ENCODE measurements at places on chromosomes 6 and 20.

DNA sequence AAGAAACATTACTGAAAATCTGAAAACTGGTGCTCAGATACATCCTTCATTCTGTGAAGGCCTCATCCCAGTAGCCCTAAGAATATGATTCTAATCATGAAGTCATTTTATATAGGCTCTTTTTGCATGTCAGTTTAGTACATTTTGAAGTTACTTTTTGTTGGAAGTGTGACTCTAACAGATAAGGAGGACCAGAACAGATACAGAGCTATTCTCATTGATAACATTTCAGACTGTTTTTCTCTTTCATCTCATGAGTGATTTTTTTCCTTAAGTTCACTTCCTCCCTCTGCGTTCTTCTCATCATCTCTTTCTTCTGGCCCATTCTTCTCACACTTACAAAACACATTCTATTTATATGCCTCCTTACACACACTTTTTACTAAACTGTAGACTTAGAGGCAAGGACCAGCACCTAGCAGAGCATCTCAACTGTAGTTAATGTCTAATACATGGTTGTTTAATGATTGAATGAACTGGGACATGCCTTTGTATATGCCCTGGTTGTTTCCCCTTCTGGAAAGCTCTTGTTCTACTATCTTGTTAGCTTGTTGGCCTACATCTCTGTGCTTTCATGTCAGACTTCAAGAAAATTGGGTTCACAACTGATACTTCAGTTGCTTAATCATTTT lies 8.7 kb downstream of the CTNNBL1 start:
- DNase-seq: no peak

GRCh38 chr6:5619249-5619648 lies 357.9 kb downstream of the FARS2 start:
- no peak for DNase-seq

- DNase-seq: no peak
Measured at GRCh38 chr20:51034476-51034875, 11.6 kb upstream of the KCNG1 start.

DNA sequence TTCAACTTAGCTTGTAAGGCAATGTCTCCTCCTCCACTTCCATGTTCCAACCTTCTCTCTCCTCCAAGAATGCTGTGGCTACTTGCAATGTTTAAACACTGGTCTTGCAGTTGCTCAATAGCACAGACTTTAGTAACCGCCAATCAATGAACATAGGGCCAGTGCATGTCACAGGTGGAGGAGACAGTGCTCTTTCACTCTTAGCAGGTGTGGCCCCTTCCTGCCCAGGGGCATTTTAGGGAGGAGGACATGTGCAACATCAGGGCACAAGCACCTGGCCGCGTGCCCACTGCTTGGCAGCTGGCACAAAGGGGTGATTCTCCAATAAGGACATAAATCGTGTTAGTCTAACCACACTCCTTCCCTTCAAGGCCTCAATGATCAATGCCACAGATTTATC lies 41.3 kb downstream of the ADGRF1 start:
- no peak for DNase-seq

DNA sequence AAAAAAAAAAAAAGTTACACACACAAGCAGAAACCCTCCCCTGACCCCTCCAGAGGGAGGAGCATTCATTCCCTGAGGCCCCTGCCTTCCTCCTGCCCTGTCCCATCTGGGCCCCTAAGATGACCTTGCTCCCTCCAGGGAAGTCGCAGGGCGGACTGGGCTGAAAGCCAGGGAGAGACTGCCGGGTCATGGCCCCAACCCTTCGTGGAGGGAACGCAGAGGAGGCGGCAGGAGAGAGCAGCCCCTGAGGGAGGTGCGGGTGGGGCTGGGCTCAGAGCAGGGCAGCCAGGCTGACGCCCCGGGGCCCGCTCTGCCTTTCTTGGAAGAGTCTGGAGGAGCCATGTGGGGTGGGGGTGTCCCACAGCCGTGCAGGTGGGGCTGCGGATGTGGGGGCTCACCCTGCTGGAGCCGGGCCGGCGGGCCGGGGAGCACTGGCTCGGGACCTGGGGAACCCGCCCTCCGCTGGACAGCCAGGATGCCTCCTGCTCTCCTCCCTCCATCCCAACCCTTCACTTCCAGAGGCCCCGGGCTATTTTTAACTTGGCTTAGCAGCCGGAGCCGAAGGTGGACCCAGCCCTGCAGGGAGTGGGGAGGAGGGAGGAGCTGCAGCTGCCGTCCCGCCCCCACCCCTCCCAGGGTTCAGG lies 15.0 kb upstream of the ABHD16B start:
- DNase-seq: peak; percentile 70

- DNase-seq: no peak
Measured at GRCh38 chr6:152952045-152952444, 30.8 kb downstream of the FBXO5 start.

- DNase-seq: no peak
Measured at GRCh38 chr20:54070187-54070987, at the start of gene BCAS1. BCAS1 (minus strand) TSS chr20:54070594; CDS start chr20:54058718, 11,876 bp downstream.

- no peak for DNase-seq
Measured at GRCh38 chr6:69732640-69733039, 64.2 kb downstream of the LMBRD1 start.

GRCh38 chr6:117227245-117227962 lies 38.0 kb upstream of the VGLL2 start:
- no peak for DNase-seq

- DNase-seq: no peak
Measured at GRCh38 chr20:47400685-47401084, 44.2 kb upstream of the ZMYND8 start.

GRCh38 chr6:29232725-29233124 lies 62.0 kb downstream of the OR2J2 start:
- no peak for DNase-seq

GRCh38 chr20:44720997-44721784 lies 6.0 kb downstream of the CCN5 start:
- no peak for DNase-seq

- no peak for DNase-seq
Measured at GRCh38 chr6:102389994-102390393, 996.5 kb downstream of the GRIK2 start.

DNA sequence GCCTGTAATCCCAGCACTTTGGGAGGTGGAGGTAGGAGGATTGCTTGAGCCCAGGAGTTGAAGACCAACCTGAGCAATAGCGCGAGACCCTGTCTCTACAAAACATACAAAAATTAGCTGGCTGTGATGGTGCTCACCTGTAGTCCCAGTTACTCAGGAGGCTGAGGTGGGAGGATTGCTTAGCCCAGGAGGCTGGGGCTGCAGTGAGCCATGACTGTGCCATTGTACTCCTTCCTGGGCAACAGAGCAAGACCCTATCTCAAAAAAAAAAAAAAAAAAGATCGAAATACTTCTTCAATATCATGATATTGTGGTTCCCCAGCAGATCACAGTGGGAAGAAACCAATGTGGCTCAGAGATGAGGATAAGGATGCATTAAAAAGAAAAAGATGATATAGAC lies 47.6 kb downstream of the SOBP start:
- DNase-seq: no peak

DNA sequence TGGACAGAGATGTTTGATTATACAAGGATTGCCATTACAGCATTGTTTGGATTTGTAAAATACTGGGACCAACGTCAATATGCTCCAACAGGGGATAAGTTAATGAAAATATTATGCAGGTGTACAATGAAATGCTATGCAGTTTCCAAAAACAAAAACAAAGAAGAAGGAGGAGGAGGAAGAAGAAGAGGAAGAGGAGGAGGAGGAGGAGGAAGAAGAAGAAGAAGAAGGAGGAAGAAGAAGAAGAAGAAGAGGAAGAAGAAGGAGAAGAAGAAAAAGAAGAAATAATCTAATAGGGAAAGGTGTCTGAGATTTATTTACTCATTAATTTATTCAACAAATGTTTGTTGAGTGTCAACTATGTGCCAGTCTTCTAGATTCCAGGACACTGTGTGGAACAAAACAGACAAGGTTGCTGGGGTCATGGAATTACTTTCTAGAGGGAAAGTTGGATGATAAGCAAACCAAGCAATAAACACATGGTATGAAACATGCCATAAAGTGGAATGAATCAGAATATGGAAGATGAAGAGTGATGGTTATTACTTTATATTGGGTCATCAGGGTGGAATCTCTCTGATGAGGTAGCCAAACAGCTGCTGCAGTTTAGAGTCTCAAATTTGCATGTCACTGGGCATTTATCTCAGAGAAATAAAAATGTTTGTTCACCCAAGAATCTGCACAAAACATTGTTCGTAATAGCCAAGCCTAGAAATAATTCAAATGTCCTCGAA lies 6.3 kb upstream of the TRIM27 start:
- DNase-seq: no peak

- no peak for DNase-seq
Measured at GRCh38 chr20:1327241-1327653, 1.7 kb downstream of the SDCBP2 start.

- DNase-seq: no peak
Measured at GRCh38 chr6:79158856-79159516, 75.5 kb downstream of the HMGN3 start.

GRCh38 chr20:50398821-50399554 lies 111.2 kb upstream of the PTPN1 start:
- DNase-seq: no peak

- DNase-seq: no peak
Measured at GRCh38 chr6:72212686-72213085, 326.3 kb downstream of the RIMS1 start.

DNA sequence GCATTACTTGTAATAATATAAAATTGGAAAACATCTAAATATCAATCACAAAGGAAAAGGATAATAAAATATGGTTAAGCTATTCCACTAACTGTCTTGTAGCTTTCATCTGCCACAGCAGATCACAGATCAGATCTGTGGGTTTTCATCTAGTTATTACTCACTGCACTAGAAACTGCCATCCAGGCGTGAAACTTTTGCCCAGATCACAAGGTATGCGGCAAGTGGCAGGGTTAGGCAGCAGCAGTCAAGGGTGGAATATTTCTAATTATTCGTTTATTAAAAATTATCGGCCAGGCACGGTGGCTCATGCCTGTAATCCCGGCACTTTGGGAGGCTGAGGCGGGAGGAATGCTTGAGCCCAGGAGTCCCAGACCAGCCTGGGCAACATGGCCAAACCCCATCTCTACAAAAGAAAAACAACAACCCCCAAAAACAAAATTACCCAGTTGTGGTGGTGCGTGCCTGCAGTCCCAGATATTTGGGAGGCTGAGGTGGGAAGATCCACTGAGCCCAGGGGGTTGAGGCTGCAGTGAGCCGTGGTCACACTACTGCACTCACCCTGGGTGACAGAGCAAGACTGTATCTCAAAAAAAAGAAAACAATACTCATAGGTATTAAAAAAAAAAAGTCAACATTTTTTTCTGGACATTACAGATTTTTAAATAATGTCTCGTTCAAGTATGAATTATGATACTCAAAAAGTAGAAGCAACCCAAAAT lies 32.1 kb downstream of the BEND3 start:
- no peak for DNase-seq

DNA sequence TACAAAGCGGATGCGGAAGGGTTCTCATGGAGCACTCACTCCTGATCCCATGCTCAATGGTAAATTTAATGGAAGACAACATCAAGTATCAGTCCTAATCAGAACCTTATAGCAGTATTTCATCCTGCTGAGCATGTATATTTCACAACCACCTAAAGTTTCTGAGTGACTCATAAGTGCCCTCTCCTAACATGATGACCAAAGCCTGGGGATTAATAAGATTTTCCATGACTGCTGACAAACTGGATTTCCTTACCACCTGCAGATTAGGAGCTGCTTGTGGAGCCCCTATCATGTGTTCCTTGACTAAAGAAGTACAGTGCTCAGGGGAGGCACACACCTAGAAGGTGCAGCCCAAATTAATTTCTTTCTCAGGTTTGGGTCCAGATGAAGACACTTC lies 112.8 kb downstream of the INSM1 start:
- DNase-seq: no peak

- DNase-seq: peak; percentile 52
Measured at GRCh38 chr20:45111799-45112471, 3.0 kb downstream of the WFDC5 start.

GRCh38 chr6:6694825-6695624 lies 106.5 kb downstream of the LY86 start:
- peak; percentile 63 for DNase-seq

GRCh38 chr20:33830371-33830770 lies 19.2 kb downstream of the CHMP4B start:
- no peak for DNase-seq

DNA sequence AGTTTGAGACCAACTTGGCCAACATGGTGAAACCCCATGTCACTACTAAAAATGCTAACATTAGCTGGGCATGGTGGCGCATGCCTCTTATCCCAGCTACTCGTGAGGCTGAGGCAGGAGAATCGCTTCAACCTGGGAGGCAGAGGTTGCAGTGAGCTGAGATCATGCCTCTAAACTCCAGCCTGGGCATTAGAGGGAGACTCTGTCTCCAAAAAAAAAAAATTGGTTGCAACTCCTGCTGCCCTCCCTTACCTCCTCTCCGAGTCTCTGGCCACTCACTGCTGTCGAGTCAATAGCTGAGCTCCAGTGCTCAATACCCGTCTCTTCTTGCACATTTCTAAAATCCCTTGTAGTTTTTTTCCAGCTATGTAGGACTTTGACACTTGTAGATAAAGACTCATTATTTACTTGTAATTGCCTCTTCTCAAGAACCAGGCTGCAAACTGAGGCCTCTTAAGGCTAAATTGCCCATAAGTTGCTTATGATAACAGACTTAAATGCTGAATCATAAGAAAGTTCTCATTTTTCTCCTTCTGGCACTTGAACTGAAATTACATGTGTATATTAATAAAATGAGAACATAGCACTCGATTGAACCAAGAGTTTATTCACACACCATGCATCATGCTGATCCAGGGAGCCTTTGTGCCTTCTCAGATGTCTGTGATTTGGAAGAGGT lies 13.8 kb downstream of the HECA start:
- DNase-seq: no peak

DNA sequence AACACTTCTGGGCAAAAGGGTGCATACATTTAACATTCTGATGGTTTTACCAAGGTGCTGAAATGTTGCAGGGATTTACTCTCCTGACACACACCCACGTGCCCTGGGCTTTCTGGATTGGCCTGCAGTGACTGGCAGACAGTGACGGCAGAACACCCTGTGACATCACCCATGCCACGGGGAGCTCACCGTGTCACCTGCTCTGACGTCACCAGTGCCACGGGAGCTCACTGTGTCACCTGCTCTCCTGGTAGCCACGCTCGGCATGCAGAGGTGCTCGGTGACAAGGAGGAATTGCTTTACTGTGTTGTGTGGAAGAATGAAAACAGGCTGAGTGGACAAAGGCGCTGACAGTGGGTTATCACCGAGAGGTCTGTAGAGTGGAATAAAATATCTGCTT lies 99.3 kb downstream of the RAMACL start:
- DNase-seq: no peak

- DNase-seq: no peak
Measured at GRCh38 chr6:8710668-8711431, 275.5 kb upstream of the SLC35B3 start.

GRCh38 chr6:56904068-56904467 lies 50.8 kb upstream of the BEND6 start:
- DNase-seq: no peak

GRCh38 chr20:23585808-23586734 lies 17.8 kb upstream of the CST9L start:
- no peak for DNase-seq

- DNase-seq: no peak
Measured at GRCh38 chr20:3759884-3760283, 7.7 kb downstream of the ADISSP start.

All from WTC11 (cell line).